ENCODE measurements at places on chromosomes 4 and X. TPM values are rescaled to one million over a fixed set of nuclear protein-coding genes. Genes with fewer than 3 reads are reported as not detected.

DNA sequence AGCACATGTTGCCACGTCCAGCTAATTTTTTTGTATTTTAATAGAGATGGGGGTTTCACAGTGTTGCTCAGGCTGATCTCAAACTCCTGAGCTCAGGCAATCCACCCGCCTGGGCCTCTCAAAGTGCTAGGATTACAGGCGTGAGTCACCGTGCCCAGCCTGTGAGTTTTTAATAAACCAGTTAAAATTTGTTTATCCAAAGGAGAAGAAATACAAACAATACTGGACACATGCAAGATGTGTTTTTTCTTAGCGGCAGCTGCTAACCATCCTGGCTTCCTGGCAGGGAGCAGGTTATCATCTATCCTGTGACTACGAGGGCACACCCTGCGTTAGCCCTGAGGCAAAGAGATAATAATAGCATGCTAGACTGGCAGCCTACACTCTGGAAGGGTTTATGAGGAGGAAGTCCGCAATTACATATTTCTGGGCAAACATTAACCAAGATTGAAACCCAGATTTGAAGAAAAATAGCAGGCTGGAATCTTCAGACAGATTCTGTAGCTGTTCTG is 191.4 kb downstream of the SPRY1 start:
- peak; percentile 81 for ATAC-seq

DNA sequence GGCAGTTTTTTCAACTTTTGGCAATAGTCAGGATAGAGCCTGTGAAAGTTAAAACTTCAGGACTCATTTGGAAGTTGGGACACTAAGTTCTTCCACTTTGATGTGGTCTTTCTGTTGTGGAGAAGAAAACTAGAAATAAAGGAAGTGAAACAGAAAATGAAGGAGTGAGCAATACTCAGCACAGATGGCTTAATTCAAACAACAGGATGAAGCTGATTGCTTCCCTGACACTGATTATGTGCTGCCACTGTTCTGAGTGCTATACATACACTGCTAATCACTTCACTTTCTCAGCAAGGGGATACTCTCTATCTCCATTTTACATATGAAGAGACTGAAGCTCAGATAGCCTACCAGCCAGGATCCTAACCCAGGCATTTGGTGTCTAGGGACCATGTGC is 235.1 kb upstream of the CPEB2 start:
- no peak for ATAC-seq

GRCh38 chr4:176436293-176436973 is 116.7 kb downstream of the SPCS3 start:
- ATAC-seq: no peak

- ATAC-seq: peak; percentile 97
Measured at GRCh38 chr4:22532896-22533295, 17.0 kb upstream of the ADGRA3 start.

PCDH10 gene
- total RNA-seq: 0.04 TPM

AIMP1 gene
- total RNA-seq: 32.8 TPM

- no peak for ATAC-seq
Measured at GRCh38 chr4:165926307-165926706, 53.3 kb downstream of the TLL1 start.

SLITRK4 gene
- 0.32 TPM for total RNA-seq

YIPF7 gene
- not detected for total RNA-seq
